ENCODE measurements at places on chromosomes 7 and 10. TPM values are rescaled to one million over a fixed set of nuclear protein-coding genes. Genes with fewer than 3 reads are reported as not detected.
A peak's percentile ranks its signal among the peaks of the same experiment; 100 is the strongest.

- H3K4me3 ChIP-seq = no peak overlapping the region
- H3K4me1 ChIP-seq = peaks cover 24% of the 10 kb centered on the region
- no peak overlapping the region for H3K27ac ChIP-seq
- peak; percentile 50 for DNase-seq
- no peaks in the 10 kb centered on the region for H3K27me3 ChIP-seq
- H3K36me3 ChIP-seq = no peaks in the 10 kb centered on the region
Measured at GRCh38 chr10:50614444-50615137, 9.2 kb downstream of the SGMS1 start.

- H3K36me3 ChIP-seq = peaks cover 62% of the 10 kb centered on the region
- no peak overlapping the region for H3K27ac ChIP-seq
- H3K27me3 ChIP-seq = no peaks in the 10 kb centered on the region
- no peak for DNase-seq
- H3K4me3 ChIP-seq = no peak overlapping the region
Measured at GRCh38 chr10:28600056-28600455, 67.1 kb downstream of the WAC start.

DNA sequence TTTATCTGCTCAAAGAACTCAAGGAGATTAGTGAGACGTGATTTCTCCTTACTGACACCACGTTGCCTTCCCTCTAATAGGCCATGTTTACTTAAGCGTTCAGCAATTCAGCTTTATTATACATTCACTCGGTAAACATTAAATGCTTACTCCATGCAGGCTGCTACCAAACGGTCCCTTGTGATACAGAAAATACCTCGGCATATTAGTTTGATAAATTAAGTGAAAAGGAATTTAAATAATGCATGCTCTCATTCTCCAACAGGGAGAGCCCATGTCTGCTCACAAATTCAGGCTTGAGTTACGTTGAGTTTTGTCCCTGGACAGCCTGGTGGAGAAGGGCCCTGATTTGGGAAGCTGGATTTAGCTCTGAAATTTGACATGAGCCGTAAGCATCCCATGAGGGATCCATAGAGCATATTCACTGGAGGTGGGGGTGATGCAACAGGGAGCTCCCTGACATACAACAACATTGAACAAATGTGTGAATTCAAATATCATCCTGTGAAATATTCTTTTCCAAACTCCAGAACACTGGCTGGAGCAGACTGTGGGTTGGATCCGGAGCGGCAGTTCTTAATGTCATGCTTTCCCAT lies 86.3 kb downstream of the TBXAS1 start:
- no peak overlapping the region for H3K27ac ChIP-seq
- no peaks in the 10 kb centered on the region for H3K36me3 ChIP-seq
- DNase-seq = no peak
- peaks cover 22% of the 10 kb centered on the region for H3K4me1 ChIP-seq

FKBP9 gene
- 0.59 TPM for polyA plus RNA-seq

DNA sequence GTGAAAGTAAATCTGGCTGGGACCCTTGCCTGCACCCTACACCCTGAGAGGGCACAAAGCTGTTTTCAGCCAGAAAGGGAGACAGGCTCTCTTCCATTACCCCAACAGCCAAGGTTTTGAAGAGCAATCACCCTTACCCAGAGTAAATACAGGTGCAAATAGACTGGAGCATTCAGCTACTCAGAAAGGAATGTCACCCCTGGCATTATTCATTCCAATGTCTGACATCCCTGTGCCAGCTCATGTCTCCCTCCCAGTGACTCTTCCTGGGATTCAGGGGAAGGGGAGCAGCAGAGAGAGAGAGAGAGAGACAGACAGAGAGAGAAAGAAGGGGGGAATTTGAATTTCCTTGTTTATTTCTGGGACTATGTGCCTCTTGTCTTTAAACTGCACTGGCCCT lies 611.8 kb downstream of the SORCS3 start:
- H3K36me3 ChIP-seq = no peaks in the 10 kb centered on the region
- no peak overlapping the region for H3K27ac ChIP-seq
- no peak overlapping the region for H3K4me3 ChIP-seq
- H3K4me1 ChIP-seq = no peaks in the 10 kb centered on the region
- H3K27me3 ChIP-seq = no peaks in the 10 kb centered on the region

GRCh38 chr7:96418581-96418980 lies 96.7 kb upstream of the SLC25A13 start:
- no peaks in the 10 kb centered on the region for H3K36me3 ChIP-seq
- DNase-seq = no peak
- no peak overlapping the region for H3K27ac ChIP-seq
- H3K4me3 ChIP-seq = no peak overlapping the region

DNAH11 gene
- not detected for polyA plus RNA-seq

ASIC3 gene
- 5.0 TPM for polyA plus RNA-seq

- peaks cover 27% of the 10 kb centered on the region for H3K27me3 ChIP-seq
- H3K36me3 ChIP-seq = no peaks in the 10 kb centered on the region
- no peak overlapping the region for H3K4me3 ChIP-seq
- H3K27ac ChIP-seq = no peak overlapping the region
- no peak for DNase-seq
Measured at GRCh38 chr10:86388119-86388704, 21.6 kb upstream of the GRID1 start.

INA gene
- 0.03 TPM for polyA plus RNA-seq

GJD4 gene
- polyA plus RNA-seq = not detected

GRCh38 chr10:89795840-89796239 lies 94.5 kb downstream of the KIF20B start:
- no peak for DNase-seq
- no peaks in the 10 kb centered on the region for H3K36me3 ChIP-seq
- H3K4me3 ChIP-seq = no peak overlapping the region
- H3K27ac ChIP-seq = no peak overlapping the region
- H3K27me3 ChIP-seq = no peaks in the 10 kb centered on the region

- peaks cover 71% of the 10 kb centered on the region for H3K27me3 ChIP-seq
- peak; percentile 9 for DNase-seq
- H3K4me1 ChIP-seq = peaks cover 4% of the 10 kb centered on the region
- H3K36me3 ChIP-seq = no peaks in the 10 kb centered on the region
- no peak within 1 kb of the TSS for H3K27ac ChIP-seq
- H3K4me3 ChIP-seq = no peak within 1 kb of the TSS
Measured at GRCh38 chr10:117137911-117138642, at the start of gene VAX1. VAX1 (minus strand) TSS chr10:117138270; CDS start chr10:117138056, 214 bp downstream.

ELN gene
- polyA plus RNA-seq = not detected

GRCh38 chr7:2517678-2518507 lies 1.7 kb upstream of the LFNG start:
- peak; percentile 44 for DNase-seq
- peaks cover 48% of the 10 kb centered on the region for H3K4me1 ChIP-seq
- no peak overlapping the region for H3K4me3 ChIP-seq
- H3K27ac ChIP-seq = peak overlapping the region; percentile 75
- H3K36me3 ChIP-seq = no peaks in the 10 kb centered on the region

- no peak overlapping the region for H3K4me3 ChIP-seq
- no peaks in the 10 kb centered on the region for H3K36me3 ChIP-seq
Measured at GRCh38 chr7:134697205-134697886, 50.7 kb downstream of the BPGM start.

GRCh38 chr10:90871279-90871765 lies 452 bp upstream of the RPP30 start:
- H3K27me3 ChIP-seq = peaks cover 5% of the 10 kb centered on the region
- H3K27ac ChIP-seq = peak overlapping the region; percentile 62
- H3K4me1 ChIP-seq = peaks cover 18% of the 10 kb centered on the region
- peak overlapping the region; percentile 96 for H3K4me3 ChIP-seq
- H3K36me3 ChIP-seq = peaks cover 9% of the 10 kb centered on the region
- peak; percentile 69 for DNase-seq

- H3K4me1 ChIP-seq = peaks cover under 1% of the 10 kb centered on the region
- peak overlapping the region; percentile 37 for H3K27ac ChIP-seq
- no peak overlapping the region for H3K4me3 ChIP-seq
- no peaks in the 10 kb centered on the region for H3K27me3 ChIP-seq
- peaks cover 70% of the 10 kb centered on the region for H3K36me3 ChIP-seq
Measured at GRCh38 chr7:99398891-99399445, 9.4 kb downstream of the PDAP1 start.

DNA sequence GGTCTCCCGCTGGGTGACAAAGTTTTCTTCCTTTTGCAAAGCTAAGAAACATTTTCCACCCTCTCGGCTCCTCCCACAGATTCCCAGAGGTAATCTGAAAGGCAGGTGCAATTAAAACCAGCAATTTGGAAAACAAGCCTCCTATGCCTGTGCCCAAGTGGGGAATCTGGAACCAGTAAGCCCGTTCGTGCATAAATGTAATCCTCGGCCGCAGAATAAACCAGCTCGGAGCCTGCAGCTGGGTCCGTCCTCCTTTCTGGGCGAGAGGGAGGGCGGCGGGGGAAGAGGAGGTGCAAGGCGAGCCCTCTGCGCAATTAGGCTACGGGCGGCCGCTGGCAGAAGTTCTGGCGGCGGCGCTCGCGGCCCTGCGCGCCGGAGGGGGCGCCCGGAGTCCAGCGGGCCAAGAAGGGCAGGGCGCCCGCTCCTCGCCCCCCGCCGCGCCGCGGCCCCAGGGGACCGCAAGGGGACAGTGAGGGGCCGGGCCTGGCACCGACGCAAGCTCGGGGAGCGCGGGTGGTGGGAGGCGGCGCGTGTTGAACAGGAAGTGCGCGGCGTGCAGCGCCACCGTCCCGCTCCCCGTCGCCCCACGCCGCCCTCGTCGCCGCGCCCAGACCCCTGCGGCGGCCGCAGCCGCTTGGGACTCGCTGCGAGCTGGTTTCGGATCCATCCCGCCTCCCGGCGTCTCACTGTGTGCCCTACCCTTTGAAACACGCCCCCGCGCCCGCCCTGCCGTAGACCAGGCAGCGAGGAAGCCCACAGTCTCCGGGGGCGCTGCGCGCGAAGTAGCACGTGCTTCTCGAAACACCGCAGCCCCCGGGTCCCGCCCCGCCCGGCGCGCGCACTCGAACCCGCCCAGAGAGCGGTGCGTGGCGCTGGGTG lies at the start of gene PRKAG2:
Gene PRKAG2 (minus strand): TSS at position 217 of the 879 bp plus-strand sequence. CDS start 495 bp downstream, outside the sequence.
- no peaks in the 10 kb centered on the region for H3K36me3 ChIP-seq
- no peaks in the 10 kb centered on the region for H3K27me3 ChIP-seq
- peak; percentile 86 for DNase-seq
- peak within 1 kb of the TSS; percentile 91 for H3K4me3 ChIP-seq
- peak within 1 kb of the TSS; percentile 57 for H3K27ac ChIP-seq
- H3K4me1 ChIP-seq = peaks cover 10% of the 10 kb centered on the region

CPN1 gene
- not detected for polyA plus RNA-seq

- no peak for DNase-seq
- no peaks in the 10 kb centered on the region for H3K36me3 ChIP-seq
- no peak overlapping the region for H3K4me3 ChIP-seq
- H3K4me1 ChIP-seq = no peaks in the 10 kb centered on the region
- H3K27me3 ChIP-seq = no peaks in the 10 kb centered on the region
Measured at GRCh38 chr7:55050281-55050680, 31.5 kb downstream of the EGFR start.

- no peaks in the 10 kb centered on the region for H3K36me3 ChIP-seq
- DNase-seq = no peak
- H3K4me1 ChIP-seq = peaks cover 12% of the 10 kb centered on the region
- H3K27me3 ChIP-seq = peaks cover 12% of the 10 kb centered on the region
Measured at GRCh38 chr7:23246555-23246954, at the start of gene GPNMB. GPNMB (plus strand) TSS chr7:23246775; CDS start chr7:23246858, 83 bp downstream.

GRCh38 chr7:87480386-87480785 lies 4.9 kb upstream of the ABCB4 start:
- no peak for DNase-seq
- no peak overlapping the region for H3K4me3 ChIP-seq
- no peak overlapping the region for H3K27ac ChIP-seq
- H3K27me3 ChIP-seq = no peaks in the 10 kb centered on the region

MUC12 gene
- polyA plus RNA-seq = 0.81 TPM

DNA sequence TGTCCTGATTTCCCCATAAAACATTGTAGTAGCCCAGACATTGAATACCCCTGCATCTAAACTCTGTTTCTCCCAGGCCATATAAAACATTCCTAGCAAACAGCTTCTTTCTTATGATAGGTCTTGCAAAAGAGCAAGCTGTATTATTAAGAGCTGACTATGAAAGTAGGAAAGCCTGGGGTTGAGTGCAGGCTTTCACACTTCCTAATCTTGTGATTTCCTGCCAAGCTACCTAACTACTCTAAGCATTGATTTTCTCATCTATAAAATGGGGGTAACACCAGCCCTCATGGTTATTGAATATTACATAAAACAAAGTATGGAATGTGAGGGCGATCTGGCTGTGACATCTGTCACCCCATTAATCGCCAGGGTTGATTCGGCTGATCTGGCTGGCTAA lies 81.8 kb downstream of the ZNF277 start:
- DNase-seq = no peak
- H3K4me3 ChIP-seq = no peak overlapping the region
- H3K36me3 ChIP-seq = peaks cover 12% of the 10 kb centered on the region

DNA sequence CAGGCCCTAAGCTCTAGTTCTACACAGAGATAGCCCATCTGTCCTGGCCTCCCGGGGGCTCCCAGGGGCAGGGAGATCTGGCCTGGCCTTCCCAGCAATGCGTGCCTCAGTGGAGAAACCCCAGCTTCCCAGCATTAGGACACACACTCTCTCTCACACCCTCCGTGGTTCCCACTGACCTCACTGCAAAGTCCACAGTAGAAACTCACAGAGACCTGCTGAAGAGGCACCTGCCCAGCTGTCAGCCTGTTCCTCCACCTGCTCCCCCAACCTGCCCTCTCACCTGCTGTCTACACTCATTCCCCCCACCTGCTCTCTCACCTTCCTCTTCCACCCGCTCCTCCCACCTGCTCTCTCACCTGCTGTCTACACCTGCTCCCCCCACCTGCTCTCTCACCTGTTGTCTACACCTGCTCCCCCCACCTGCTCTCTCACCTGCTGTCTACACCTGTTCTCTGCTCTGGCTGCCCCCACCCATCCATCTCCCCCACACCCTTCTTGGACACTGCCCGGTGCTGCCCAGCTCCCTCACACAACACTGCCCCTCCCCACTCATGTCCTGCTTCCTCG lies 21.1 kb upstream of the PFKP start:
- no peak overlapping the region for H3K4me3 ChIP-seq
- no peaks in the 10 kb centered on the region for H3K36me3 ChIP-seq
- no peaks in the 10 kb centered on the region for H3K27me3 ChIP-seq
- no peak for DNase-seq
- H3K4me1 ChIP-seq = no peaks in the 10 kb centered on the region

GRCh38 chr7:981793-982510 lies 1.0 kb upstream of the CYP2W1 start:
- no peak for DNase-seq
- no peak overlapping the region for H3K27ac ChIP-seq
- no peaks in the 10 kb centered on the region for H3K36me3 ChIP-seq
- peaks cover 13% of the 10 kb centered on the region for H3K27me3 ChIP-seq

EIF5AL1 gene
- 1.7 TPM for polyA plus RNA-seq

DNA sequence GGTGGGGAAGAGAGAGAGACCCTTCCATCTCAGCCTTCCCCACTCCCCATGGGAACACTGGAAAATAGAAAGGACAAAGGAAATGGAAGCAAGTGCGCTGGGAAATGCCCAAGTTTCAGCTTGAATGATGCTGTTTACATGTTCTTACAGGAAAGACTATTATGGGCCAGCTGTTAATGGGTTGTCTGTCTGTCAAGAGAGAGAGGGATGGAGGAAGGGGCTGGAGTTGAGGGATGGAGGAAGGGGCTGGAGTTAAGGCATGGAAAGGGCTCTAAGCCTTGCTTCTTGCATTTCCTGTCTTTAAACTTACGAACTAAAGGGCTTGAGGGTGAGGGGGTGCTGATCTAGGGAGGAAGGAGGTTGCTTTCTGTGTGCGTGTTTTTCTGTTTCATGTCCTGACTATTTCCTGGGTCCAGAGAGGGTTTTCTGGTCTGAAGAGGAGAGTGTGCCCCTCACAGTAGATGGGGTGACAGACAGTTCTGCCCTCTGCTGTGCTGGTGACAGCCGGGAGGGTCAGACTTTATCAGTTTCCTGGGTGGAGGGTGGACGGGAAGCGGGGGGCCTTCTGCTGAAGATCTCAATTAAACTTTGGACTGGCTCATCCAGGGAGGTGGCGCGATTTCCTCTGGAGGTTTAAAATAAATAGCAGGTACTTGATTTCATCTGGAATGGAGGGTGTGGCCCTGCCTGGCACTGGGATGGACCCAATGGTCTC lies 30.5 kb downstream of the GRK5 start:
- no peaks in the 10 kb centered on the region for H3K27me3 ChIP-seq
- peak overlapping the region; percentile 27 for H3K27ac ChIP-seq
- H3K4me1 ChIP-seq = peaks cover 16% of the 10 kb centered on the region
- H3K36me3 ChIP-seq = no peaks in the 10 kb centered on the region
- DNase-seq = no peak

JAZF1 gene
- polyA plus RNA-seq = 14.0 TPM

Data from B cell (primary cell).